ENCODE measurements at places on chromosomes 1 and 21.

GRCh38 chr1:42680921-42681683 lies 1.1 kb upstream of the YBX1 start:
- DNase-seq: peak; percentile 78

DNA sequence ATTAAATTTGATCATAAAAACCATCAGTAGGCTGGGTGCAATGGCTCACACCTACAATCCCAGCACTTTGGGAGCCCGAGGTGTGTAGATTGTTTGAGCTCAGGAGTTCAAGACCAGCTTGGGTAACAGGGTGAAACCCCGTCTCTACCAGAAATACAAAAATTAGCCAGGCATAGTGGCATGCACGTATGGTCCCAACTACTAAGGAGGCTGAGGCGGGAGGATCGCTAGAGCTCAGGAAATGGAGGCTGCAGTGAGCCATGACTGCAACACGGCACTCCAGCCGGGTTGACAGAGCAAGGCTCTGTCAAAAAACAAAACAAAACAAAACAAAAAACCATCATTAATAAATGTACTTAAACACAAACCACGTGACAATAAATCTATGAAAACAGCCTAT lies 61.0 kb downstream of the ARID4B start:
- DNase-seq: no peak

- DNase-seq: no peak
Measured at GRCh38 chr1:55243655-55244054, 28.5 kb upstream of the USP24 start.

- no peak for DNase-seq
Measured at GRCh38 chr1:230413061-230413460, 13.1 kb downstream of the PGBD5 start.

- DNase-seq: no peak
Measured at GRCh38 chr1:37567023-37567422, 10.3 kb downstream of the DNALI1 start.

DNA sequence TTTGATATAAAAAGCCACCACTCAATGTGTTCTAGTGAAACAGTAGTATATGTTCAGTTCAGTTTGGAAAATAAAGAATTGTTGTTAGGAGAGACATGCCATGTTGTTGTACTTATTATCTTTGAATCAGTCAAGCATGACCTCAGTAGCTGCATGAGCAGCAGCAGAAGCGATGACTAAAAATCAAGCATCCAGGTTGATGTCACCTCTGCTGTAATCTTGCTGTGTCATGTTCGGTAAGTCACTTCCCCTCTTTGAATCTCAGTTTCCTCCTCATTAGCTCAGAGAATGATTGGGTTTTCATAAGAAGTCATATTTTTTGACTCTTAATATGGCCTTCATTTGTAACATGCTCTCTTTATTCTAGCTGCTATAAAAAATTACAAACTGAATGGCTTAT lies 428.4 kb upstream of the B3GALT2 start:
- no peak for DNase-seq

- DNase-seq: no peak
Measured at GRCh38 chr1:54136963-54137533, 15.8 kb downstream of the CDCP2 start.

- no peak for DNase-seq
Measured at GRCh38 chr21:33975548-33976081, 60.0 kb upstream of the ATP5PO start.

DNA sequence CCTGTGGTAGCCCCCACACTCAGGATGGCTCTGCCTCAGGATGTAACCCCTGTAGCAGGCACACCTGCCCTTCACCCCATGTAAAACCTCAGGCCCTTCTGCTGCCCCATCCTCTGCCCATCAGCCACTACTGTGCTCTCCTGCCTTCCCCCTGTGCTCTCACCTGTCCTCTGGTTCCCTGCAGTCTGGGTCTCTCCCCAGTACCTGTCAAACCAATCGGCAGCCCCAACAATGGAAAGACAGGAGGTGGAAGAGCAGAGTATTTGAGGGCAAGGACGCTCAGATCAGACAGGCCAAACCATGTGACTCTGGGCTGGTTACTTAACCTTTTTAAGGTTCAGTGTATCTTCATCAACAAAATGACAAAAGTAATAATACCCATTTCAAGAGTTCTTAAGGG lies 30.9 kb downstream of the SMIM12 start:
- no peak for DNase-seq

DNA sequence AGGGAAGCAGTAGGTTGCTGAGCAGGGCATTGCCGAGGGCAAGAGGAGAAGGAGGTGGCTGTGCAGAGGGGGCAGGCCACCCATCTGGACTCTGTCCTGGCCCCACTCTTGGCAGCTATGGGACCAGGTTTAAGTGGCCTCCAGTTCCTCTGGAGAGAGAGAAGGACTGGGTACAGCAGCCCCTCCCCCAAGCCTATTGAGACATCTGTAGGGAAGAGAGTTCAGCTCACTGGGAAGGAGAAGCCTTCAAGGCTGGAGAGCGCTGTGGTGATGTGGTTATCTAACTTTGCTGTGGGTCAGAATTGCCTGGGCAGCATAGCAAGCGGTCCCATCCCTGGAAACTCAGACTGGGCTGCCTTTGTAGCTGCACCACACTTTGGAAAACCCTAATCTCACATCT lies 93.9 kb downstream of the KCNJ15 start:
- DNase-seq: no peak

GRCh38 chr1:228182296-228183030 lies 16.9 kb downstream of the IBA57 start:
- DNase-seq: no peak

GRCh38 chr1:193539731-193540459 lies 353.5 kb upstream of the B3GALT2 start:
- DNase-seq: no peak

All from NCI-H1092 treated with DMSO at 0.1 percent for 48 hours (cell line).